OCI-M1 (cell line): ENCODE measurements at places on chromosomes 4 and X.

DNA sequence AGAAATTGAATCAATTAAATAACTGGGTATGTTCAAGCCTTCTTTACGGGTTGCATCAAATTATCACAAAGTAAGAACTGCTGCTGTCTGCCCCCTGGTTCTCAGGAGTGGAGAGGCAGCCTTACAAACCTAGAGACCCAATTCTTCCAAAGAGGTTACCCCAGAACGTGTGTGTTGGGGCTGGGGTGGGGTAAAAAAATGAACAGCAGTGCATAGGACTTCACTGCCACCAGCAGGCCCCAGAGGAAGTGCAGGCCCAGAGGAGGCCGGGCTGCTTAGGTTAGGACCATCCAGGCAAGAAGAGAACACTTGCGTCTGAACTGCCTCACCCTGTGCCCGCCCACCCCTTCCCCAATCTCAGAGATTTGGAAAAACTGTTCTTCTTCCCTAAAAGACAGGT, 1.5 kb upstream of the NWD2 start:
- DNase-seq, result no peak

- peak; percentile 83 for DNase-seq
These were observed 44.8 kb downstream of the SMS start for GRCh38 chrX:21985332-21985777.

DNA sequence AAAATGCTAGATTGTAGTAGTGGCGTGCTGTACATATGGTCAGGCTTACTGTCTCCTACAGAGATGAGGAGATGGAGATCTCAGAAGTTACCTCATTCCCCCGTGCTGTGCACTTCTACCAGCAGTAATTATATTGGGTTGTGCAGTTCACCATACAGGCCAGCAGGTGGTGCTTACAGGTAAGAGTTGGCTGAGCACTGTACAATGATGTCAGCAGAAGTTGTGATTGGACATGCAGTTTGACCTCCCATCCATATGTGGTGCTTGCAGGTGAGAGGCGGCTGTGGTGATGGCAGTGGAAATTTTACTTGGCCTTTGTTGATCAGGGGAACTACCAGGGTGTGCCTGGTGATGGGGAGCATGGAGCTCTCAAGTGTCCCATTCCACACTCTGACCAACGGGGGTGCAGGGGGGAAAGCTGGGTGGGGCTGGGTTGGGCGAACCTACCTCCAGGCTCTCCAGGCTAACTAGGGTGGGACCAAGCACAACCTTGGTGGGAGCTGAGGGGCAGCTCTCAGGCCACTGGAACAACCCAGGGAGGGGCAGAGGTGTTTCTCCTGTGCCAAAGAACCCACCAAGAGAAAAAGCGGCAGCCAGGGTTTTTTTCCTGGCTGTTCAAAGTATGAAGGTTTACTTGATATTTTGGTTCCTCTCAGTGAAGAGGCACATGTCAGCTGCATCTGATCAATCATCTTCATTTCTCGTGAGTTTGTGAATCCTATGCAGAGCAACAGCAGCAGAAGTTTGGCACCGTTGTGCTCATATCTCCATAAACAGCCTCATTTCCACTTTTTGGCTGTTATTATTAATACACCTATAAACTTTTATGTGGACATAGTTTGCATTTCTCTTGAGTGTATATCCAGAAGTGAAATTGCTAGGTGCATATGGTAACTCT, 73.8 kb upstream of the FREM3 start:
- DNase-seq, result peak; percentile 94

DNA sequence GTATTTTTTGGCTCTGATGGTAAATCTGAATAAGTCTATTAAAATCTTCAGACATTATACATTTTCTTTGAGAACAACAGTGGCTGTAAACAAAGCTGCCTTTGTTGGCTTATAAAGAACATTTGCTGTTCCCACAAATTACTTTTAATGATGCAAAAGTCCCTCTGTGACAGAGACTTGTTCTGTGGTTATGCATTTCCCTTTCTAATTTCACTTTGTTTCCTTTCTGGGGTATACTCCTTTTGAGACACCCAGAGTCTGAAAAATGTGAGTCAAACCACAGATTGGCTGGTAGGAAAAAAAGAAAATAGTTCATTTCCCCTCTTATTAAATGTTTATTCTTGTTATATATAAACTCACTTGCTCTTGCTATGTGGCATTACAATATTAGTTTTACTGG, 402.4 kb downstream of the PACRGL start:
- DNase-seq, result no peak

GRCh38 chr4:3376266-3376665, 65.5 kb upstream of the HGFAC start:
- no peak for DNase-seq

DNA sequence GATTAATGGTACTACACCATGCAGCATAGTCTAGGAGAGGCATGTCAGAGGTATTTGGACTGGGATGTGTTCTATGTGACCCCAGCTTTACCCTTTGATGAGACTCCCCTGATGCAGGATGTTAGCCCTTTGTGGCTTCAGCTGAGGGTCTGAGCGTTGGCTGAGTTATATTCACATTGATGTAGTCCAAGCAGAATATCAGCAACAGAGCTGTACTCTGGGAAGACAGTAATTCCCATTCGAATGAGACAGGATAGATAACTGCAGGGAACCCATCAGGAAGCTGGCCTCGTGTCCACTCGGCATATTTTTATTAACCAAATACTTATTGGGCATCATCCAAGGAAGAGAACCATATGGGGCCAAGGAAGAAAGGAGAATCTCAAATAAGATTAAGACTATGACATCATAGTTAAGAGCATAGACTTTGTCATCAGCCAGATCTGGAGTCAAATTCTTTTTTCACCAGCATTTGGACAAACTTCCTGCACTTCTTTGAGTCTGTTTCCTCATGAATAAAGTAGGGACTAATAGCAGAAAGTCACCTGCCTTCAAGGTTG, 198.1 kb downstream of the SOWAHB start:
- no peak for DNase-seq

DNA sequence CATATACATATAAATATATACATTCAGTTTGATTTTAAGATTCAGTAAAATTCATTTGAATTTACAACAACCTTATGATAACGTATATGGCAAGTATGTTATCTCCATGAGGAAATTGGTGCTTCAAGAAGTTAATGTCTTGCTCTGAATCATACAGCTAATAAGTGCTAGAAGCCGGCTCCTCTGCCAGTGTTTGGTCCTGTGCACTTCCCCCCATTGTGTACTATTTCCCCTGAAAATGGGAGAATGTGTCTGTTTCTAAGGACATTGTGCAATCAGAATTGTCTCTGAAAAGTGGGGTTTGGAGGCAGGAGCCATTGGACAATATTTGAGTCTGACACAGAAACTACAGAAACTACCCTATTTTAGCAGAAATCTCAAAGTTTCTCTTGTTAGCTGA, 135.9 kb downstream of the CPE start:
- no peak for DNase-seq

DNA sequence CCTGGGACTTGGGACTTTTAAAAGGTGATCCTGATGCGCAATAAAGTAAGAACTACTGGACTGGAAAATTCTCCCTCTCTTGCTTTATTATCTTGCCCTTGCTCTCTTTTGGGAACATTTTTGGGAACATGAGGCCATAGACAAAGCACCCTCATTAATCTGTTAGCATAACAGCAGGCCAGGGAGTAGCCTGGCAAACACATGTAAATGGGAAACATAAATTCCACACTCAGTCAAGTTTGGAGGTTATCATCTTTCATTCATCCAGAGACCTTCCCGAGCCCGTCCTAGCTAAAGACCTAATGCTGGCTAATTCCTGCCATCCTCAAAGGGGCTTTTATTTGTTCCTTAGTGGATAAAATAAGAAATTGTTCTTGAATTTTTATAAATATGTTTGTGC, 162.8 kb upstream of the ARX start:
- no peak for DNase-seq

DNA sequence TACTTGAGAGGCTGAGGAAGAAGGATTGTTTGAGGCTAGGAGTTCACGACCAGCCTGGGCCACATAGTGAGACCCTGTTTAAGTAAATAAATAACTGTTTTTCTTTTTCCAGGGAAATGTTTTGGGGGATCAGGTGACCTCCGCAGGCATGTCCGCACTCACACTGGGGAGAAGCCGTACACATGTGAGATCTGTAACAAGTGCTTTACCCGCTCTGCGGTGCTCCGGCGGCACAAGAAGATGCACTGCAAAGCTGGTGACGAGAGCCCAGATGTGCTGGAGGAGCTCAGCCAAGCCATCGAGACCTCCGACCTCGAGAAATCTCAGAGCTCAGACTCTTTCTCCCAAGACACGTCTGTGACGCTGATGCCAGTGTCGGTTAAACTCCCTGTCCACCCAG, 30.5 kb downstream of the ZBTB49 start:
- no peak for DNase-seq

DNA sequence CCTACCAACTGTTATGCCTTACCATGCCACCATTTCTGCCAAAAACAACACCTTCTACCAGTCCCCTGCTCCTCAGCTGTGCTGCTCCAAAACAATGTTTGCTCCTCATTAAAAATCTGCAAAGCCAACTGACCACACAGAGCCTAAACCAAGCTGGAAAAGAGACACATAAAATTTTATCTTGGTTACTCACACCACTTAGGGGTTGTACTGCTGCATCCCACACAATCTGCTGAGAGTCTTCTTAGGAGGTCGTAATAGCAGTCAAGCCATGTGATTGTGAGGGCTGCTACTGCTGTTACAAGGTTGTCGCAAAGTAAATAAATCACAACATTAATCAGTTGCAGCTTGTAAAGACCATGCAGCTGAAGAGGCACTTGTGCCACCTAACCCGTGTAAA, 607.4 kb upstream of the FAM241A start:
- no peak for DNase-seq

GRCh38 chrX:30661228-30661627, 8.0 kb downstream of the GK start:
- DNase-seq, result no peak

DNA sequence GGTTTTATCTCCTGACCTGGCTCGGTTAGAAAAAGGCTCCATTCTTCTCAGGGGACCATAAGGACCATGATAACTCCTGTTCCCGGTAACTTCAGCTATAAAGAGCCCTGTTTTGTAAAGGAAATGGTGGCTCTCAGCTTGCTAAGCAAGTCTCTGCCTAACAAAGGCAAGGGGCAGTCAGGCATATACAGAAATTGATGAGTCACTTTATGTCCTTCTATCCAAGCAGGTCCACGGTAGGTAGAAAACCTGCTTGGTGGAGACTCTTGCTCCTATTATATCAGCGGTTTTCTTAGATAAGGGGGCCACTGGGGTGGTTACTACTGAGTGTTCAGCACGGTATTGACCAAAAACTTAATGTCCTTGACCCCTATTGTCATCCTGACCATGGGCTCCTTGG, 203.0 kb upstream of the KLF8 start:
- DNase-seq, result no peak

GRCh38 chrX:13334491-13334890, 14.6 kb upstream of the ATXN3L start:
- DNase-seq, result no peak

GRCh38 chrX:132375941-132376340, 112.9 kb downstream of the MBNL3 start:
- DNase-seq, result no peak

DNA sequence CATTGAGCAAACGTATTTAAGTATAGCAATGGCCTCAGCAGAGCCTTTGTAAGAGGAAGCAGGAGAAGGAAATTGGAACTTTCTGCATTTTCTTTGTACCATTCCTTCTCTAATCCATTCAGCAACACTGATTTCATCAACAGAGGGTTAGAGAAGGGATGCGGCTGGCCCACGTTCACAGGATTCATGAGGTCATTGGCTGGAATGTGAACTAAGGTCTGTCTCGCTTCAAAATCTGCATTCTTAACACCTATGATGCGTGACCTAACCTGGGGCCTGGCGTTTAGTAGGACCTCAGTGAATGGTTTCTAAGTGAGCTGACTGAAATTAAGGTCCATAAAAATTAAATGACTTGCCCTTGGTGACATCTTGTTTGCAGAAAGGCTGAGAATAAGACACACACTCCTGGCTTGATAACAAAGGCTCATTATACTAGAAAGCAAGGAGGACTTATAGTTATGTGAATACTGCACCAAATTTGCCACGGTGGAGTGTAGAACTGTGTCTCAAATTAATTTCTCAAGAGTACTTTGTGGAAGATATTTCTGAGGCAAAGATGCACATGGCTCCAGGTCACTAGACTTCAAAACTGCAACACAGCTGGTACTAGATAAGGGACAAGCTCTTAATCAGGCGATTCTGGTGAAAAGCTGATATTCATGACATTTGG, 25.4 kb downstream of the FGFBP1 start:
- no peak for DNase-seq

DNA sequence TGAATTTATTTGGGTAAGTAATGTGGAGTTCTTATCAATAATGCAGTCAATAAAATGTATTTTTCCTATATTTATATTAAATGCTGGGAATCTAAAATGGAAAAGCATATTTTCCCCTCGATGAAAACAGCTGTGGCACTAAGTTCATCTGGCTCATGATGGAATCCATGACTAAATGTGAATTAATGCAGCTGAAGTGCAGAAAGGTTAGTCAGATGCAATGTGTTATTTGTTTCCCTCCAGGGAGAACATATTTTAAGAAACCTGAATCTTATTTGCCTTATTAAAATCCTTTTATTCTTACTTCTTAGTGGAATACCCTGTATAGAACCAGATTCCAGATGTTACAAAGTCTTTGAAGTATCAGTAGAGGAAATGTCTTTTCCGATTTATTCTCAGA, 247.9 kb downstream of the ARHGAP24 start:
- no peak for DNase-seq

DNA sequence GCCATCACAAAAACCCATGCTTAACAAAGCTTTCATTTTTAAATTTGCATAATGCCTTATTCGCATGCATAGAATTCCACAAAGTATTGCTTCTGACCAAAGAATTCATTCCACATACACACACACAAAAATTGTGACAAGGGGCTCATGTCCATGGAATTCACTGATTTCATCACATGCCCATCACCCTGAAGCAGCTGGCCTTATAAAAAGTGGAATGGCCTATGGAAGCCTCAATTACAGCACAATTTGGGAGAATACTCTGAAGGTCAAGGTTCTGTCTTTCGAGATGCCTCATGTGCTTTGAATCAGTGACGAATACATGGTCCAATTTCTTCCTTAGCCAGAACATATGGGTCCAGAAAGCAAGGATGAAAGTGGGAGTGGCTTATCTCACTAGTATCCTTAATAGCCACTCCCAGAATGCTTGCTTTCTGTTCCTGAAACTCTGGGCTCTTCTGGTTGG, 165.7 kb downstream of the KDR start:
- no peak for DNase-seq

GRCh38 chr4:99832321-99832720, 15.7 kb downstream of the DAPP1 start:
- no peak for DNase-seq

- peak; percentile 93 for DNase-seq
These were observed 404.6 kb downstream of the PRDM5 start for GRCh38 chr4:120517966-120518365.
